ENCODE measurements at places on chromosomes 6 and 20.
A peak's percentile ranks its signal among the peaks of the same experiment; 100 is the strongest.

DNA sequence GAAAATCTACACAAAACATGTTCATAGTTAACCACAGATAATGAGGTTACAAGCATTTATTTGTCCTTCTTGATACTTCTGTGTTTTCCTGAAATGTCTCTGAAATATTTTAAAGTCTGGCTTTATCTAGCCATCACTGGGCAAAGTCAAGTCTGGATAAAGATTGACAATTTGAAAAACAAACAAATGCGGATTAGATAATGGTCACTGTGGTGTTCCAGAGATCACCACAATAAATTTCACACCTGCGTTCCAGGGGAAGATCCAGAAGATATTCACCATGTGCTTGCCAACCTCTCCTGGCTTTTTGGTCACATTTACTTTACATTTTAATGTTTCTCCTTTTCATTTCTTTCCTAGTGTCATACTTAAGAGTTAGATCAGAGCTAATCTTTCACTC lies 109.7 kb upstream of the CCDC28A start:
- no peaks in the 10 kb centered on the region for H3K27me3 ChIP-seq
- peaks cover 6% of the 10 kb centered on the region for H3K4me1 ChIP-seq
- no peaks in the 10 kb centered on the region for H3K36me3 ChIP-seq
- no peak overlapping the region for H3K4me3 ChIP-seq

DNA sequence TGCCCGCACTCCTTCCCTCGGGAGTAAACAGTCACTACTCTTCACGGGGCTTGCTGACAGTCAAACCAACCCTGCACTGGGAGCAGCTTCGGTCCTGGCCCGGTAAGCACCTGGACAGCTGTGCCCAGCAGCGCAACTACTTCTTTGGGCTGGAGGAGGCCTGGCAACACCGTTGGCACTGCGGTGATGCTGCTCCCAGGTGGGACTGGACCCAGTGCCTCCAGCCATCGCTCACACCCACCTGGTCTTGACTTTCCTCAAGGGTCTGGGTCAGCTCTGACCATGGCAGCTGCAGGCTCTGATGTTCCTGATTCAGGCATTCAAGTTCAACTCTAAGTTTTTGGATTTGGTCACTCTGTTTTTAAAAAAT lies 53.8 kb downstream of the GINS1 start:
- H3K27me3 ChIP-seq, result no peaks in the 10 kb centered on the region
- peaks cover 11% of the 10 kb centered on the region for H3K36me3 ChIP-seq
- no peaks in the 10 kb centered on the region for H3K4me1 ChIP-seq
- DNase-seq, result peak; percentile 52

DNA sequence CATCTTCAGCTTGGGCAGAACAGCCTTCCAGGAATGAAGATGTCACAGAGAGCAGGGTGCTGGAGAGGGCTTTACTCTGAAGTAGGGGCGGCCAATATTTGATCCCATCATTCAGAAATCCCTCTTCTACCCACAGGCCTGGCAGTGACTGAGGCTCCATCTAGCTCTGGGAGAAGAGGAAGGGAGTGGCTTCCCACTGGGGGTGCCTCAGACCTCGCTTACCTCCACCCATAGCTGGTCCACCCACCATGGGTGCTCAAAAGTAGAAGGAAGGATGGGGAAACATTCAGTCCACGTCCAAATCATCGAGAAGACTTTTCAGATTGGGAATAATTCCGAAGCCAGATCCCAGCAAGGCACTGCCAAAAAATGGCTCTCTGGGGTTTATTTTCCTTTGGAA lies 11.8 kb upstream of the THBD start:
- no peaks in the 10 kb centered on the region for H3K36me3 ChIP-seq
- H3K4me3 ChIP-seq, result no peak overlapping the region
- no peaks in the 10 kb centered on the region for H3K27me3 ChIP-seq

GRCh38 chr20:21103582-21104465 lies 2.3 kb downstream of the LINC00237 start:
- H3K27ac ChIP-seq, result no peak overlapping the region
- DNase-seq, result peak; percentile 63
- H3K27me3 ChIP-seq, result peaks cover 95% of the 10 kb centered on the region
- H3K4me3 ChIP-seq, result no peak overlapping the region
- H3K36me3 ChIP-seq, result no peaks in the 10 kb centered on the region
- H3K4me1 ChIP-seq, result peaks cover 4% of the 10 kb centered on the region

DNA sequence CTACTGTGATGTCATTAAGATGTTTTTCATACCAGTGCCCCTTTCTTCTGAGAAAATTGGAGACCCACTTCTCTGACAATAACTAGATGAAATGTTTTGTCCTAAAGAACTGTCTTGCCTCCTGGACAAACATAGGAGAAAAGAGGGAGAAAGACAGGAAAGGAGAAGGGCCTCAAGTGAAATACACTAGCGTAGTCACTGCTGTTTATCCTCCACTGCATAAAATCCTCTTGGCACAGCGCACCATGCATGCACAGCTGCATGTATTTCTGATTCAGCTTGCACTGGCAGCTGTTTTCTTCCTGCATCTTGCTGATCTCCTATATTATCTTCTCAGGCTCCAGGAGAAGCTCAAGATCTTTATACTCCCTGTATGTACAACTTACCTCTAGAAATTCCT lies 158.0 kb upstream of the BMP5 start:
- no peaks in the 10 kb centered on the region for H3K4me1 ChIP-seq
- H3K4me3 ChIP-seq, result no peak overlapping the region
- no peaks in the 10 kb centered on the region for H3K27me3 ChIP-seq

GRCh38 chr6:48825501-48826151 lies 637.4 kb downstream of the MMUT start:
- DNase-seq, result no peak
- no peaks in the 10 kb centered on the region for H3K36me3 ChIP-seq
- H3K27me3 ChIP-seq, result no peaks in the 10 kb centered on the region
- H3K4me1 ChIP-seq, result peaks cover 22% of the 10 kb centered on the region
- peak overlapping the region; percentile 93 for H3K27ac ChIP-seq

All from osteoblast (primary cell).